Stimulated activated CD8-positive, alpha-beta memory T cell treated with anti-CD3 and anti-CD28 coated beads, Interleukin-7, amount 100 ng/mL, for 48 hours (primary cell): ENCODE measurements at places on chromosomes 5 and 9.

DNA sequence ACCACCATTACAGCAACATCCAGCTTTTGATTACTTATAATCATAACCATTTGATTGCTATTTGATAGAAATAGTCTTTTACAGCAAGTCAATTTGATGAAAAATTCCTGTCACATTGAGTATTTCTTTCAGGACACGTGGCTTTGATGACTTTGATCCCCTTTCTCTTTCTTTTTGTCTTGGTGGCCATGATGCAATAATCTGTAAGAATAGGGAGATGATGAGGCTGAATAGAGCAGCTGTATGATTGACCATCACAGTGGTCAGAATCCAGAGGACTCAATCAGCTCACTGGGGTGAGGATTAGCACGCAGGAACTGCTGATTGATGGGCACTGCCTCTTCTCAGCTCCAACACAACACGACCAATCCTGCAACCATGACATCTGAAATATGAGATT lies 262.7 kb downstream of the PARP8 start:
- DNase-seq = no peak

DNA sequence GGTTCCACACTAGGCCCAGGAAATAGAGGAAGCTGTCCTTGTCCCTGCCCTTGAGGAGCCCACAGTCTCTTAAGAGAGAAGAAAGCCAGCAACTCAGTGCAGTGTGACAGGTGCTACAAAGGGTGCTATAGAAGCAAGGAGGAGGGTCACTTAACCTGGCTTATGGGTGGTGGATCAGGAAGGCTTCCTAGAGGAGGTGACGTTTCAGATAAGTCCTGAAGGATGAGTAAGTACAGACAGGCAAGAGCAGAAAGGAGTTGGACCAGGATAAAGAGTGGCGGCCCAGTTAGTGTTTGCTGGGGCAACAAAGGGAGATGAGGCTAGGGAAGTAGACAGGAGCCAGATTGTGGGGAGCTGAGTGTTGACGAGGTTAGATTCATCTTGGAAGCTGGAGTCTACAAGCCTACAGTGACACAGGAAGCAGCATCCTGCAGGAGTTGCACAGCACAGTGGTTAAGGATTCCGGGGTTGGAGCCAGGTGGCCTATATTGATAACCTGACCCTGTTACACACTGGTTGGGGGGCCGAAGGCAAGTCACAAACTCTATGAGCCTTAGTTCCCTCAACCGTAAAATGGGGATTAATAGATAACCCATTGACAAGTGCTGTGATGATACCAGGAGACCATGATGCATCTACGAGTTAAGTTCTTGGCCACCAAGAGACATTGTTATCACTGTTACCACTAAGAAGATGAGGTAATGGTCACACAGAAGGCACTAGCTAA lies 5.4 kb upstream of the LHX6 start:
- no peak for DNase-seq

GRCh38 chr5:106853266-106853665 lies 817.5 kb downstream of the EFNA5 start:
- DNase-seq = no peak

GRCh38 chr5:31569068-31569467 lies 37.0 kb downstream of the C5orf22 start:
- no peak for DNase-seq

DNA sequence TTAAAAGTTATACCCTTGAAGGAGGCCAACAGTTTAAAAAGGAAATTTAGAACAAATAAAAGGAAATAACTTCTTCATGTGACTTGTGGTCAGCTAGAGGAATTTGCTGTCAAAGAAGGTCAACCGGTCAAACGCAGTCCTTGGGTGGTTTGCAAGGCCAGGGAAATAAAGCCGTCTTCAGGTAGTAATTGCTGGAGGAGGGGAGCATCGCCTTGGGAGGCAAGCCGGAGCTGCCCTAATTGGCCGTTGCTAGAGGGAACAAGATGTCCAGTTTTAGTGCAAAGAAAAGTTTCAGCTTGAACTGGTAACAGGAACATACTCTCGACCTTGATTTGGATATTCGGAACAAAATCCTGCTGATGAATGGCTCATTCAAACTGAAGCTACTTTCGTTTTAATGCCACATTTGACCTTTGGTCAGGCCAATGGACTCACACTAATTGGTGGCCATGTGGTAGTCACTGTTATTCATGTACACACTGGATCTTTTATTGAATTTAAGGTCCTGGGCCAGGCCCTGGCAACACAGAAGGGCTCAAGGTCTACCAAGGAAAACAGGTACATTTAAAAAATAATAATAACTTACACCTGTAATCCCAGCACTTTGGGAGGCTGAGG lies 47.0 kb upstream of the MYO10 start:
- DNase-seq = no peak

- DNase-seq = peak; percentile 12
Observed at GRCh38 chr9:15357050-15357653, 50.1 kb upstream of the TTC39B start.

DNA sequence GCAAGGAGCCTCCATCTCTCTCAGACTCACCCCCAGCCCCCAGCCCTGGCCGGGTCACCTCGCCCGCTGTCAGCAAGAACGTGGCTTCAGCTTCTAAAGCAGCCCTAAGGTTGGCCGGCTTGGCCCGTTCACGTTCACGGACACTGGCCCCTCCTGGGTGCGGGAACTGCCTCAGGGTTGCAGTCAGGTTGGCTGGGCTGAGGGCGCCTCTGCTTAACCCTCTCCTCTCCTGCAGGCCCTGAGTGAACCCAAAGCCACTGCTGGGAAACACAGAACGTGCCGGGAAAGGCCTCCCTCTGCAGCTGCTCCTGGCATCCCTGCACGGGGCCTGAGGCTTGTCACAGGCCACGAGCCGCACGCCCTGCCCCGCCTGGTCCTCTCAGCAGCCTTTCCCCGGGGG lies 40.1 kb upstream of the UBAC1 start:
- no peak for DNase-seq

- DNase-seq = no peak
Observed at GRCh38 chr5:141834331-141834730, 43.9 kb downstream of the PCDH1 start.

DNA sequence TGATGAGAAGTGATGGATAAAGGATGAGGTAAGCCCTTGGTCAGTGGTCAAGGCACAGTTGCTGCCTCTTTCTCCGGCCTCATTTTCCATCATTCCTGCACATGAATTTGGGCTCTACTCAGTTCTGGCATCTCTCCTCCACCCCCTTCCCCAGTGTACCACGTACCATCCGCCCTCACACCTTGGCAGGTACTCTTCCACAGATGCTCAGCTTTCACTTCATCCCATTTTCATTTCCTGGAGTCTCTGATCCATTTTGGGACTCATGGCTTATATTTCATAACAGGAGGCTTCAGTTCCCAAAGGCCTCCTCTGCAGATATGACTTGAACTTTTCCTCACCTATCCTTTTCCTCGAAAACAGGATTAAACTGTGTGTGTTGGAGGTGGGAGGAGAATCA lies 326.7 kb downstream of the ASTN2 start:
- no peak for DNase-seq

- DNase-seq = no peak
Observed at GRCh38 chr5:73701566-73701965, 75.6 kb downstream of the ARHGEF28 start.
